GM06990 (cell line): ENCODE measurements at places on chromosomes 5 and 9.

DNA sequence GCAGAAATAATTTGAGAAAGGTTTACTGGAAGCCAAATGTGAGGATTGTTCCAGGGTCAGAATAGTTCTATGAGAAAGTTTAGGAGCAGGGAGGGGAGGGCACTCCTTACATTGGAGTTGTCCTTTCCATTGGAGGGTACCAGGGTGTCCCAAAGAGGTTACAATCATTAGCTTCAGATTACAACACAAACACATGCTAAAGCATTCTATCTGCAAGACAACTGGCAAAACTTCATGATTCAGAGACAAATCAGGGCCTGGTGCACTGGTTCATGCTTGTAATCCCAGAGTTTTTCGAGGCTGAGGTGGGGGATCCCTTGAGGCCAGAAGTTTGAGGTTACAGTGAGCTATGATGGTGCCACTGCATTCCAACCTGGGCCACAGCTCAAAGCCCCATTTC, 51.8 kb downstream of the NSUN2 start:
- DNase-seq: no peak

DNA sequence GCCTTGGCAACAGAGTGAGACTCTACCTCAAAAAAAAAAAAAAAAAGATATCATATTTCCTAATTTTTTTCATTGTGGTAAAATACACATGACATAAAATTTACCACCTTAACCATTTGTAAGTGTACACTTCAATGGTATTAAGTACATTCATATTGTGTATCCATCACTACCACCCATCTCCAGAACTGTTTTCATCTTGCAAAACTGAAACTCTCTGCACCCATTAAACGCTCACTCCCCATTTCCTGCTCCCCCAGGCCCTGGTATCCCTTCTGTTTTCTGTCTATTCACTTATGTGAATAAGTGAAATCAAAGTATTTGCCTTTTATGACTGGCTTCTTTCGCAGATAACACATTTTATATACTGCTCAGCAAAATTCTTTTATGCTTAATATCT, 12.8 kb downstream of the LRRC8A start:
- no peak for DNase-seq

DNA sequence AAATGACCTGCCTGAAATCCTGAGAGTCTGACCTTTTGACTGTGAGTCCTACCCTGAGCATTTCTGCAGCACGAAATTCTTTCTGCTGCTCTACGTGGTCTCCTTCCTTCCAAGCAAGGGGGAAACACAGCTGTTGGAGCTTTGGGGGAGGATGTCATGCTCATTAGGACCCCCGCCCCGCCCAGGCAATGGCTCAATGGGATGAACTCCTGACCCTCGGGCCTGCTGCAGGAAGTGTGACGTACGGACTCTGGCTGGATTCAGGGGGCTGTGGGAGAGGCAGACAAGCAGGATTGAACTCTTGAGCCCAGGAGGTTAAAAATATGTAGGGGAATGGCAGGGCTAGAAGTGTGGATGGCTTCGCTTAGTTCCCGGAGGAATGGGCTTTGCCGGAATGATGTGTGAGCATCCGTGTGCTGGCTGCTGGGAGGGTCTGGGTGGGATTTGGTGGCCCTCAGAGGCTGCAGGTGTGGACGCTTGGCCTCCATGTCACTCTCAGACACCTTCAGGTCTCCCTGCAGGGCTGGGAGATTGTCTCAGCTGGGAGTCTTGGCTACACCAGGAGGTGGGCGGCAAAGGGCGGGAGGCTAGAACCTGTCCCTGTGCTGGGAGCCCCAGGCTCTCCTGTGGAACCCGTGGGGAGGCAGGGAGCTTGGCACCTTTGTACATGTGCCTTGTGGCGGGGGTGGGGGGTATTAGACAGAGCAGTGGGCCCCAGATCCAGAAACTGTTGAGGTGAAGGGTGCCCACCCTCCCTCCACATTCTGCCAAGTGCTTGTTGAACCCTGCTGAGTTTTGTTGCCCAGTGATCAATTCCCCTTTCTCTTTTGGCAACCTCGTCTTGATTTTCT, 26.3 kb downstream of the STC2 start:
- no peak for DNase-seq

DNA sequence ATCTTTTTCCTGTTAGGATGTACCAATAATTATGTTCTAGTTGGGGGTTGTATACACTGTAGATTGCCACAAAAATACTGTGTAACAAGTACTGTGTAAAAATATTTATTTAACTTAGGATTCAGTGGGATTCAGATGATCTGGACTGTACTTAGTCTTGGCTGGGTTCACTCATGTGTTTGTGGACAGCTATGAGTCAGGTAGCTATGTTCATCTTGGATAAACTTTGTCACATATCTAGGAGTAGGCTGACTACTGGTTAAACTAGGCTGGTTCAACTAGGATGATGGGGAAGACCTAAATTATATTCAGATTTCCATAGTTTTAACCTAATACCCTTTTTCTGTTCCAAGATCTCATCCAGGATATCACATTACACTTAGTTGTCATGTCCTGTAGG, 32.1 kb upstream of the TNFSF15 start:
- no peak for DNase-seq

- DNase-seq: no peak
Measured at GRCh38 chr5:38532165-38532669, 24.2 kb downstream of the LIFR start.

GRCh38 chr9:93188426-93189368, 4.8 kb downstream of the WNK2 start:
- DNase-seq: no peak

DNA sequence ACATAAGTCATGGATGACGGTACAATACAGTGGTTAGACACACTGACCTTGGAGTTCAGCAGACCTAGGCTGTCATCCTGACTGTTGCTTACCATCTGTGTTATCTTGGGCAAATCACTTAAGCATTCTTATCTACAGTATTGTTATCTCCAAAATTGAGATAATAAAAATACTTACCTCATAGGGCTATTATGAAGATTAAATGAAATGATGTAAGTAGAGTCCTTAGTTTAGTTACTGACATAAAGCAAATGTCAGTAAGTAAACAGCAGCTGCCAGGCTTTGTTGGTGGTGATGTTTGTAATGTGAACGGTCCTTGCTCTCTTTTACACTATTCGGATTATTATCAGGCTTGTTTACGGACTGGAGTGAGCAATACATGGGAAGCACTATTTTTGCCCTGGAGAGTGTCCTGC, 107.3 kb upstream of the DPYSL3 start:
- DNase-seq: no peak

DNA sequence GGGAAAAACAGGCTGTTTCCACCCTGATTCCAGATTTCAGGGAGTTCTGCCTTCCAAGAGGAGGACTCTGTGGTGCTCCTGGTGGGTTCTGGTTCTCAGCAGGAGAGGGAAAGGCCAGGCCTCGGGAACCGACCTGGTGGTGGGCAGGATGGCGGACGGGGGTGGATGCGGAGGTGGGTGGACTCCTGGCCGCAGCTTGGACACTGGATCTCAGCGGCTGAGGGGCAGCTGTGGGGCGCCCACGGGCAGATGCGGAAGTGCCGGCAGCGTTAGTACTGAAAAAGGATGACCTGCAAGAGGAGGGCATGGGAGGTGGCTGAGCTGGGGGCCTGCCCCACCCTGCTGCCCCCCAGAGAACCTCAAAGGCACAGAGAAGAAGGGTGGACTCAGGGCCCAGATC, 24.3 kb downstream of the LHX6 start:
- no peak for DNase-seq

GRCh38 chr9:19416143-19416542, 7.3 kb downstream of the ACER2 start:
- no peak for DNase-seq

- DNase-seq: no peak
Measured at GRCh38 chr9:97411440-97411788, 482 bp upstream of the TDRD7 start.

GRCh38 chr9:859251-859650, 17.8 kb downstream of the DMRT1 start:
- peak; percentile 66 for DNase-seq

GRCh38 chr9:3809724-3810123, 283.9 kb upstream of the RFX3 start:
- no peak for DNase-seq

GRCh38 chr5:40669606-40670390, 9.9 kb upstream of the PTGER4 start:
- no peak for DNase-seq

DNA sequence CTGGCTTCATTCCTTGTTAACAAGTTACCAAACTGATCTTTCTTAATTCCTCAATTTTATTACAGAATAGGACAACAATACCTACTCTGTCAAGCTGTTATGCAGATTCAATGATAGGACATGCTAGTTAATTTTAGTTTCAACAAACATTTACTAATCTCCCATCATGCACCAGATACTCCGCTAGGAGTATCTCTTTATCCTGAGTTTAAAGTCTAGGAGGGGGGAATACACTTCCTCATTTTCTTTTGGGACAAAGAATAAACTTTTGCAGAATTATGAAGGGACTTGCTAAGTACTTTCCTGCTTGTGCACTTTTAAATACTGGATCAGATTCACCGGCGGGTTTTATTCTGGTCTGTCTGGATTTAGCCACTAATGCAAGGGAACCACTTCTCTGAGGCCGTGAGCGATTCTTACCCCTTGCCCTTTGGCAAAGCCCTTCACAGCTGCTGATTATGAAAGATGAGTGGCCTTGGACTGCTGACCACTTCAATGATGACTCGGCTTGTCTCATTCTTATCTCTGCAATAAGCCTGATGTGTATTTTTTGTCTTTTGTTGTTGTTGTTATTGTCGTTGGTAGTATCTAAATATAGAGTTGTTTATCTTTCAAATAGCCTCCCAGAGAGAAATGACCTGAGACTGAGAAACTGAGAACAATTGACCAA, 73.9 kb downstream of the RMI1 start:
- no peak for DNase-seq

GRCh38 chr9:108671176-108671575, 184.6 kb downstream of the ACTL7B start:
- DNase-seq: no peak

- no peak for DNase-seq
Measured at GRCh38 chr9:2018162-2018643, 3.1 kb downstream of the SMARCA2 start.

- DNase-seq: no peak
Measured at GRCh38 chr5:52269401-52269800, 518.3 kb upstream of the ITGA1 start.

GRCh38 chr9:132644251-132644650, 25.5 kb downstream of the DDX31 start:
- DNase-seq: no peak

DNA sequence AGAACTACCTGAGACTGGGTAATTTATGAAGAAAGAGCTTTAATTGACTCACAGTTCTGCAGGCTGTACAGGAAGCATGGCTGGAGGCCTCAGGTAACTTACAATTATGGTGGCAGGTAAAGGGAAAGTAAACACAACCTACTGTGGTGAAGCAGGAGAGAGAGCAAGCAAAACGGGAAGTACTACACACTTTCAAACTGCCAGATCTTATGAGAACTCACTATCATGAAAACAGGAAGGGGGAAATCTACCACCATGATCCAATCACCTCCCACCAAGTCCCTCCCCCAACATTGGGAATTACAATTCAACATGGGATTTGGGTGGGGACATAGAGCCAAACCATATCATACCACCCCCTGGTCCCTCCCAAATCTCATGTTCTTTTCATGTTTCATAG, 58.7 kb upstream of the GPR151 start:
- DNase-seq: no peak

GRCh38 chr5:143850050-143850683, 38.2 kb downstream of the HMHB1 start:
- no peak for DNase-seq

DNA sequence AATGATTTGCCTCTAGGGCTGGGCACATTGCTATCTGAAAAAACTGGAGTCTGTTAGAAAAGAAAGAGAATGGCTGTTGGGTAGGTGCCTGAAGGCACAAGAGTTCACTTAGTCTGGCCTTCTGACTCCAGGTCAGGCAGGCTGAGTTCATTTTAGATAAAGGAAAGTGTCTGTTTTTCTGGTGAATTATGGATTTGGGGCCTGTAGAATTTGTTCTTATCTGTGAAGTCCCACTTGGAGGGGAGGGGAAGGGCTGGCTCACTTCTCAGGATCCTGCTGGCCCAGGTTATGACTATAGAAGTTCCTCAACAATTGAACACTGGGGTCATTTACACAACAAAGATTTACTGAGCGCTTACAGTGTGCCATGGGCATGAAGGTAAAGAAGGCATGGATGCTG, 11.5 kb upstream of the SEPTIN8 start:
- no peak for DNase-seq

GRCh38 chr9:129654554-129655040, 10.8 kb upstream of the PRRX2 start:
- no peak for DNase-seq

GRCh38 chr9:69243116-69243515, 69.0 kb downstream of the TJP2 start:
- no peak for DNase-seq

DNA sequence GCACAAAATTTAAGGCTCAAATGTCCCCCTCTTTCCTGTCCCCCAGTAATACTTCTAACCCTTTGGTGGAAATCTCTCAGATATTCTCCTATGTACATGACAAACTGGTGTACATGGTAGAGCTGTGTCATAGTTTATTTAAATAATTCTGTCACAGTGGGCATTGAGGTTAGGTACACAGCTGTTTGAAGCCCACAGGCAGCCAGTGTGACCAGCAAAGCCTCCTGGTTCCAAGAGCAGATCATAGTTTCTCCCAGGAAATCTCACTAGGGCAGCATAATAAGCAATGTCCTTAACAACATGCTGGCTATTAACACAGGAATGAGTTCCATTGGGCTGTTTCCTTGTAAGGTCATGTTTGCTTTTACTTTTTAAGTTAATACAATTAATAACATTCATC, 63.9 kb downstream of the NDST1 start:
- DNase-seq: no peak

- DNase-seq: no peak
Measured at GRCh38 chr5:24161559-24161958, 483.2 kb downstream of the CDH10 start.

GRCh38 chr5:118326481-118327045, 661.8 kb downstream of the DTWD2 start:
- DNase-seq: no peak

GRCh38 chr5:149681252-149681651, 48.9 kb upstream of the PPARGC1B start:
- DNase-seq: no peak

DNA sequence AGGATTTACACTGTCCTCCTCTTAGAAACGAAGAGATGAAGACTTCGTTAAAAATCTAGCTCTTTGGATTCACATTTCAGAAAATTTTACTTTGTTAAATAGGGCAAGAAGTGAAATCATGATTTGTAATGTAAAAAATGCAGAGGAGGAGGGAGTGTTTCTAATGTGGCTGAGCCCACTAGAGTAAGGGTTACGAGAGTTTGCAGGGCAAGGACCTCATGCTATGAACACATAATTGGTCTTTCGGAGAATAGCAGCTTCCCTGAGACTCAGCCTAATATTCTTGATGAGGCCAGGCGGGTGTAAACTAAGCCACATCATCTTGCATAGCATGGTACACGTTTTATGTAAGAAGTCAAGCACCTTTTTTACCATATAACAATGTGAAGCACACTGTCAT, 191.0 kb upstream of the ADAMTS16 start:
- no peak for DNase-seq

GRCh38 chr9:23682352-23682751, 143.7 kb downstream of the ELAVL2 start:
- DNase-seq: no peak

- DNase-seq: no peak
Measured at GRCh38 chr9:127065592-127065991, 56.8 kb downstream of the ANGPTL2 start.
